ENCODE measurements at places on chromosomes 3 and 15.
A peak's percentile ranks its signal among the peaks of the same experiment; 100 is the strongest.

GRCh38 chr15:101135532-101136166, 116.2 kb downstream of the CHSY1 start:
- no peak for DNase-seq

GRCh38 chr3:195062866-195063540, 208.0 kb downstream of the XXYLT1 start:
- no peak for DNase-seq

GRCh38 chr15:60223176-60223575, 174.6 kb downstream of the ANXA2 start:
- no peak for DNase-seq

GRCh38 chr3:155196131-155197021, 97.1 kb downstream of the STRIT1 start:
- DNase-seq: no peak

DNA sequence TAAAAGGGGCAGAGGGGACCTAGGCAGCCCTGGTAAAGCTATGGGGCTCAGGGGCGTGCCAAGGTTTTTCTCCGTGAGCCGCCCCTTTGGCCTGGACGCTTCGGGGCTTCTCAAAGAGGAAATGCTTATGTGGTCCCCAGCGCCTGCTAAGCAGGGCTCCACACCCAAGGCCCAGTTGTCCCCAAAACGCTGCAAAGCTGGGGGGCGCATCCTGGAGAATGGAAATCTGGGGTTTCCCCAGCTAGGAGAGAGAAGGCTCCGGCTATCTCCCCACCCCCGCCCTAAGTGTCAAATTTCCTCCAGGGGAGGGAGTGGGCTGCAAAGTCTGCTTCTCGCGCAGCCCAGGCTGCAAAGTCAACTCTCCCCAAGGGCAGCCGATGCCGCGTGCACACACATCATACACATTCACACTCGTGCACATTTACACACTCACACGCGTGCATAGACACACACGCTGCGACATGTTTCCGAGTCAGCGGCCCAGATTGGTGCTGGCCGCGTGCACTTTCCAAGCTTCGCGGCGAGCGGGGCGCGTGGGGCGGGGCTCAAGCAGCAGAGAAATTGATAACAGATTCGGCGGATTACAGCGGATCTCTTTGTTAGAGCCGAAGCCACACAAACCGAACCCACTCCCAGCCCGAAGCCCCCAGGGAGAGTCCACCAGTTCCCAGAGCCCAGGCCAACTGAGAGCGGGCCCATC, 4.5 kb downstream of the WNT5A start:
- peak; percentile 62 for DNase-seq

DNA sequence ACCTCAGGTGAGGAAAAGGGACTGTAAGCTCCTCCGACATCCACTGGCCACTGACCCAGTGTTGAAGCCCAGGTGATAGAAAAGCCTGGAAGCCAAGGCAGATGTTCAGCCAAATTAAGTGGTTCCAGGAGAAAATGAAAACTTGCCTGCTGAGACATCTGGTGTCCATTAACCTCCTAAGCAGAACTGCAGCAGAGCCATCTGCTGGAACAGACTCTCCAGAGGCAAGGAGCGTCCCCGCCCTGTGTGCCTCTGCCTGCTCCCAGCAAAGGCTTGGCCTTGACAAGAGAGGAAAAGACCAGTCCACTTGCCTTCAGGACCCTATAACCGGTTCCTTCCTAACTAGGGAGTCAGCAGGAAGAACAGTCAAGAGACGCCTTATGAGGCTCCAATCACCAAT, 48.2 kb downstream of the SRGAP3 start:
- no peak for DNase-seq

- peak; percentile 44 for DNase-seq
Measured at GRCh38 chr3:177146646-177147045, 50.6 kb downstream of the TBL1XR1 start.

DNA sequence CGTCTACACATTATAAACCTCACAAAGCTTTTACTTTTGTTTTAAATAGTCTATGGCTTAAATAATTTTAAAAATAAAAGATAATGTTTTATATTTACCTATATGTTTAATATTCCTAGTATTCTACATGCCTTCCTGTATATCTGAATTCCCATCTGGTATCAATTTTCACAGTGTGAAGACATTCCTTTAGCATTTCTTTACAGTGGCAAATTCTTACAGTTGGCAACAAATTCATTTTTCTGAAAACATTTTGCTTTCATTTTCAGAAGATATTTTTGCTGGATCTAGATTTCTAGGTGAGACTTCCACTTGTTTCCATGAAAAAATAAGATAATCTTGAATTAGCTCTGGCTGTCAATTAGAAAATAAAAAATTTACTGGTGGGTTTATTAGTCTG, 471.4 kb upstream of the NAALADL2 start:
- no peak for DNase-seq

DNA sequence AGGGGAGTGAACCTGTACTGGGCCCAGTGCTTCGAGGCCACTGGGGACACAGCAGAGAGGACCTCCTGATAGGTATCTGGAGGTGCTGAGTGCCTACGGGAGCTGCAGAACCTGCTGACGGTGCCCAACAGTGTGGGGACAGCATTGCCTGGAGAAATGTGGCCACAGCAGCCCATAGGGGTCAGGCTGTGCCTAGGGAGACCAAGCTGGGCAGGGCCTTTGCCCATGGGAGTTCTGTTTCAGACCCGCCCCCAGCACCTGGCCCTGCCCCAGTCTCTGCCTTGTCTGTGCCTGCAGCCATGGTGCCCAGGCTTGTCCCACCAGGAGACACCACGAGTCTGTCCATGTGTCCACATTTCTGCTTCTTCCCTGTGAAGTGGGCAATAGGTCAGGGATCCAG, 15.3 kb upstream of the RPL32 start:
- DNase-seq: no peak

DNA sequence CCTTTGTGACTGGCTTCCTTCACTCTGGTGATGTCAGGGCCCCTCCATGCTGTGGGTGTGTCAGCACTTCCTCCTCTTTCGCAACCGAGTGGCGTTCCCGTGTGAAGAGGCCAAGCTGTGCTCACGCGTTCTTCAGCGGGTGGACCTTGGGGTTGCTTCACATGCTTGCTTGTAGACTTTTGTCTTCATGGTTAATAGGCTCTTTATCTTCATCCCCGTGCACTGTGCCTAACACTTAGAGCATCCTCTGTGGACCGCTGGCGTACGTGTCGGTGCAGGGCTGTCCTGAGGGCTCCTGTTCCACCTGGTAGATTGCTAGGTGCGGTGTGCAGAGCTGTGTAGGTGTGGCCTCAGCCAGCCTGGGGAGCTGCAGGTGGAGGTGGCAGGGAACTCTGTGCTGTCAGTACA, 182.3 kb downstream of the OR4M2 start:
- DNase-seq: no peak

DNA sequence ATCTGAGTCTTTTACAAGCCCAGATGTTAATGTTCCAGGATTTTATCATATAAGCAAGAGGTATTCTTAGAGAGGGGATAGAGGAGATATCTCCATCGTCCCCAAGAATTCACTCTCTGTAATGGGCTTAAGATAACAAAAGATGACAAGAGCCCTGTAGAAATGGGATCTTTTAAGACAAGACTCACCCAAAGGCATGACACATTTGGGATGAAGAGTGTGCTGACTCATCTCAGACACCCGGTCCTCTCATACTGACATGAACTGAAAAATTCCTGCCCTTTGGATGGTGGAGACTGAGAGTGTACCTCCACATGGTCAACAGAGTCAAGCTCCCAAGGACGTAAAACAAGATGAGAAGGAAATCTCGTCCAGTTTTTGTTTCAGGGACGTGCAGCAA, 11.0 kb downstream of the LEKR1 start:
- no peak for DNase-seq

GRCh38 chr3:62562017-62562416, 188.7 kb upstream of the FEZF2 start:
- peak; percentile 74 for DNase-seq

GRCh38 chr3:157574531-157574930, 71.3 kb upstream of the VEPH1 start:
- no peak for DNase-seq

DNA sequence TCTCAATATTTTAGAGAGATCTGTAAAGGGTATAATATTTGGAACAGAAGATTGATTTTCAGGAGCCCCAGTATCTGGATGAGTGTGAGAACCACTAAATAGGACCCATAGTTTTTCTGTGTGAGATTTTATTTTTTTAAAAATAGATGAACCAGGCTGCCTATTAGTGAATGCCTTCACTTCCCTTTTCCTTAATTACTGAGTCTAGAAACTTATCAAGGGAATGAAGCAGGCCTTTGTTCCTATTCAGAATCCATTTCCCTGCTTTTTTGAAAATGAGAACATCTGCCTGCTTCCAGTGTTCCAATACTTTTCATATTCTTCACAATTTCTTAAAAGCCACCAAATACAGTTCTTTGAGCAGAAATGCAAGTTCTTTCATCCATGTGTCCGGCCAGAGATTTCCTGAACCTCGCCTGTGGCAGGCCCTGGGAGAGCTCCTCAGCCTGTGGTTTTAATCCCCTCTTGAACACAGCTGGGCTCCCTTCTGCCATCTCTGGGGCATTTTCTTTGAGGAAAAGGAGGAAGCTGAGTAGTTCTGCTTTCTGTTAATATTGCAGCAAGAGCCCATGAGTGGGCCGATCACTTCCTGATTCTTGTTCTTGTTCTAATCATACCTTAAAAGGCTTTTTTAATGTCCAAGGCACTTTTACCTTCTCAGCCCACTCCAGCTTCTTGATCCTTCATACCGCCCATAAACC, 4.7 kb downstream of the EHD4 start:
- peak; percentile 59 for DNase-seq

DNA sequence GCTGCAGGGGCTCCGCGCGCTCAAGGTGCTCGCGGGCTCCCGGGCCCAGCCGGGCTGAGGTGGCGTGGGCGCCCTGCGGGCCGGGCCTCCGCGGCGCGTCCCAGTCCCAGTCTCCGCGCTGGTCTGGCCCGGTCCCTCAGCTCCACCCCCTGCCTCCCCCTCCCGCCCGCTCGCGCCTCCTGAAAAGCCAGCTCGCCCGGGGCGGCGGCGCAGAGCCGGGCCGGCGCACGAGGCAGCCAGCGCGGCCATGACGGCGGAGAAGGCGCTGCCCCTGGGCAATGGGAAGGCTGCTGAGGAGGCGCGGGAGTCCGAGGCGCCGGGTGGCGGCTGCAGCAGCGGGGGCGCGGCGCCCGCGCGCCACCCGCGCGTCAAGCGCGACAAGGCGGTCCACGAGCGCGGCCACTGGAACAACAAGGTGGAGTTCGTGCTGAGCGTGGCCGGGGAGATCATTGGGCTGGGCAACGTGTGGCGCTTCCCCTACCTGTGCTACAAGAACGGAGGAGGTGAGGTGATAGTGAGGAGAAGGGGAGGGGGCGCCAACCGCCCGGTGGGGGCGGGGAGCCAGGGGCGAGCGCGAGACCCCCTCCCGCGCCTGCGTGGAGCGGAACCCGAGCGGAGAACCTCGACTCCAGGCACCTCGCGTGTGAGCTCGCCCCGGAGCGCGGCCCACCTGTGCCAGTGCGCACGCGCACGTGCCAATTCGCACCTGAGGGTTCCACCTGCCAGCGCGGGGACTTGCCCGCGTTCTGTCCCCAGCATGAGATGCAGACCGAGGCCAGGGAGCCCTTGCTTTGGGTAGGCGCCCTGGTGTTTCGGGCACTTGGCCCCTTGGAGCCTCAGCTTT, at the start of gene SLC6A11:
SLC6A11 (plus strand) TSS at position 210 of the 844 bp plus-strand sequence; CDS start at position 248, 38 bp downstream.
- no peak for DNase-seq

DNA sequence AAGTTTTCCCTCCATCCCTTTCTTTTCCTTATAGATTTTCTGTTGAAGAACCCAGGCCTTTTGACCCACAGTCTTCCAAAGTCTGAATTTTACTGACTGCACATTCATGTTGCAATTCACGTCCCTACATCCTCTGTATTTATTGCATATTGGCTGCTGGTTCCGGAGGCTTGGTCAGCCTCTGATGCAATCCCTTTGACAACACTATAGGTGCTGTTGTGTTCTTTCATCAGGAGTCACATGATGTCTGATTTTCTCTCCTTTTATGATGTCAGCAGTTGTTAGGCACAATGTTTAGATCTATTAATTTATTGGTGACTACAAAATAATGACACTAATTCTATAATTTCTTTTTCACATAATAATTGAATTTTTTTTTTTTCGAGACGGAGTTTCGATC, 8.7 kb downstream of the CYP1A1 start:
- peak; percentile 19 for DNase-seq

DNA sequence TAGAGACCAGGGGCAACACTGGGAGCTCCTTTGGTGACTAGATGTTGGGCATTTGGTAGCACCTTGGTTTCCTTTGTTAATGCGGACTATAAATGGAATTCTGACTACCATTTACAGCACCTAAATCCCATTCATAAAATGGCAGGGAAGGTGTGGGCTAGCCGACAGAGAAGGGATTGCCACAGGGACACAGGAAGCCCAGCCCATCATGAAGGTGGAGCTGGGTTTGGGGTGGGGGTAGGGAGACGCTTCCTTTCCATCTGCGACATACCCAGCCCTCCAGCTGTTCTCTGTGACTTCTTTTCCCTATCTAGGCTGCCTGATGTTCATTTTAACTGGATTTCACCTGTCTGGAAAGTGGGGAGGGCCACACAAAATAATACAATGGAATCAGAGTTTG, 21.0 kb downstream of the ABHD2 start:
- no peak for DNase-seq

DNA sequence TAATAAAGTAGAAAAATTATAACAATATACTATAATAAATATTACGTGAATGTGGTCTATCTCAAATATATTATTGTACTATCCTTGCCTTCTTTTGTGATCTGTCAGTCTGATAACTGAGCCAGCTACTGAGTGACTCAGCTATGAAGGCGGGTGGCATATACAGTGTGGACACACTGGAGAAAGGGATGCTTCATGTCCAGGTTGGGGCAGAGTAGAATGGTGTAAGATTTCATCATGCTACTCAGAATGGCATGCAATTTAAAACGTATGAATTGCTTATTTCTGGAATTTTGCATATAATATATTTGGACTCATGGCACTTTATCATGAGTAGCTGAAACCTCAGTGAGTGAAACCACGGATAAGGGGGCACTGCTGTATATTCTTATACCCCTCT, 172.9 kb upstream of the TBC1D5 start:
- DNase-seq: no peak

- DNase-seq: no peak
Measured at GRCh38 chr3:171632766-171633165, 172.6 kb upstream of the TNIK start.

- DNase-seq: no peak
Measured at GRCh38 chr15:92671406-92671805, 15.8 kb upstream of the FAM174B start.

- DNase-seq: no peak
Measured at GRCh38 chr15:29825227-29825626, 3.0 kb upstream of the TJP1 start.

GRCh38 chr3:135970506-135971116, 5.1 kb downstream of the PPP2R3A start:
- DNase-seq: peak; percentile 8

Measured in amniotic epithelial cell (primary cell).